ENCODE measurements at places on chromosomes 16 and 17.

DNA sequence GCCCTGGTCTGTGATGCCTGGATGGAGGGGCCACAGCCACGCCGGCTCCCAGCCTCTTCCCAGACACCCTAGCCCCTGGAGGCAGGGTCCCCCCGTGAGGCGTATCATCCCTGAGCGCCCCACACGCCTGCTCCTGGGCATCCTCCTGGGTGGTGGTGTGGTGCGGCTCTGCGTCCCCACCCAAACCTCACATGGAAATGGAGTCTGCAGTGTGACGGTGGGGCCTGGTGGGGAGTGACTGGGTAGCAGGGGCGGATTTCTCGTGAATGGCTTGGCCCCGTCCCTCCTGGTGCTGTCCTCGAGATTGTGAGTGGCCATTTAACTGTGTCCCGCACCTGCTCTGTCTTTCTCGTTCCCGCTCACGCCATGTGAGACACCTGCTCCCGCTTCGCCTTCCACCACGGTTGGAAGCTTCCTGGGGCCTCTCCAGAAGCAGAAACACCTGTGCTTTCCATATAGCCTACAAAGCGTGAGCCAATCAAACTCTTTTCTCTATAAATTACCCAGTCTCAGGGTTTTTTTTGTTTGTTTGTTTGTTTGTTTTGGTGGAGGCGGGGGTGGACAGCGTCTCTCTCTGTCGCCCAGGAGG is 5.9 kb upstream of the SSTR5 start:
- H3K4me3 ChIP-seq: no peak overlapping the region
- no peaks in the 10 kb centered on the region for H3K4me1 ChIP-seq
- no peaks in the 10 kb centered on the region for H3K36me3 ChIP-seq
- no peak overlapping the region for H3K27ac ChIP-seq
- no peak for DNase-seq
- H3K27me3 ChIP-seq: no peaks in the 10 kb centered on the region

DNA sequence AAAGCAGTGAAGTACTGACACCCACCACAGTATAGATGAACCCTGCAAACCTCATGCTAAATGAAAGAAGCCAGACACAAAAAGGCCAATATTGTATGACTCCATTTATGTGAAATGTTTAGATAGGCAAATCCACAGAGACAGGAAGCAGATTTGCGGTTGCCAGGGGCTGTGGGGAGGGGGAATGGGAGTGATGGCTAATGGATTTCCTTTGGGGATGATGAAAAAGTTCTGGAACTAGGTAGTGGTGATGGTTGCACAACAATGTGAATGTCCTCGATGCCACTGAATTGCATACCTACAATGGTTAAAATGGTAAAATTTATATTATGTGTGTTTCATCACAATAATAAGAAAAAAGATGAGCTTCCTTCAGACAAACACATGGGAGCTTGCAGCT is 28.4 kb upstream of the WFIKKN2 start:
- no peak for DNase-seq
- H3K4me3 ChIP-seq: no peak overlapping the region
- H3K36me3 ChIP-seq: no peaks in the 10 kb centered on the region
- H3K4me1 ChIP-seq: peaks cover 3% of the 10 kb centered on the region
- no peak overlapping the region for H3K27ac ChIP-seq
- H3K27me3 ChIP-seq: no peaks in the 10 kb centered on the region

DNA sequence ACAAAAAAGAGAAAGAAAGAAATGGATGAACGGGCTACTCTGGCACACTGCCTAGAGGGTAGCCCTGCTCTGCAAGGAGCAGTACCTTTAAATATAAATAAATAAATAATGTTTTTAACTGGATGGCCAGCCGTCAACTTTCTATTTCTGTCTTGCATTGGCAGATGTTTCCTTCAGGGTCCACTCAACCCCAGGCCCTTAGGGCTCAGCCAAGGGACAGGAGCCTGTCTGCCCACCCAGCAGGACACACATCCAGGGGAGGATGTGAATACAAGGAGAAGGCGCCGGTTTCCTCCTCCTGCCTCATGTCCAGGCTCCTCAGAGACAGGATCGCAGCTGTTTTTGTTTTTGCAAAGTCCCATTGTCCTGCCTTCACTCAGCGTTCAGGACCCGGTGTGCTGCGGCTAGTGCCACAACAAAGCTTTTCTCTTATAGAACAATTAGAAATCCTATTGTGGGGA is 22.6 kb downstream of the TTYH2 start:
- H3K4me1 ChIP-seq: no peaks in the 10 kb centered on the region
- no peak for DNase-seq
- H3K27ac ChIP-seq: no peak overlapping the region

GRCh38 chr17:27463235-27463677 is 7.0 kb downstream of the KSR1 start:
- no peaks in the 10 kb centered on the region for H3K27me3 ChIP-seq
- no peak for DNase-seq
- no peaks in the 10 kb centered on the region for H3K36me3 ChIP-seq
- H3K4me3 ChIP-seq: no peak overlapping the region
- peaks cover 2% of the 10 kb centered on the region for H3K4me1 ChIP-seq

DNA sequence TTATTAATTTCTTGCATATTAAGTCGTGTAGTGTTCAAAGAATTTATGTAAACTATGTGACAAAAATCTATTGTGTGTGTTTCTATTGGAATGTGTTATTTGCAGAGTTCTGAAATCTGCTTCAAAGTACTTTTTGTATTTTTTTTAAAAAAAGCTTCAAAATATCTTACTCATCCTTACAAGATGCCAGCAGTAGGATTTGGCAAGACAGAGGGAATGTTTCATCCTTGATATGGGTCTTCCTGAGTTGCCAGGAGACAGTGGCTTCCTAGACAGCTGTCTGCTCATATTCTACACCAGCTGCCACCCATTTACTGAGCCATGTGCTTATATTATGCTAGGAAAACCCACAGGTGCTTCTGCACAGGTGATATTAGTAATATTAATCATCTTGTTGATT is 36.4 kb downstream of the EFCAB5 start:
- DNase-seq: no peak
- H3K36me3 ChIP-seq: no peaks in the 10 kb centered on the region
- no peaks in the 10 kb centered on the region for H3K4me1 ChIP-seq
- H3K27ac ChIP-seq: no peak overlapping the region
- H3K4me3 ChIP-seq: no peak overlapping the region

GRCh38 chr16:2163211-2163881 is 7.8 kb downstream of the TRAF7 start:
- DNase-seq: no peak
- no peak overlapping the region for H3K27ac ChIP-seq
- H3K27me3 ChIP-seq: no peaks in the 10 kb centered on the region
- H3K4me1 ChIP-seq: peaks cover 12% of the 10 kb centered on the region
- no peak overlapping the region for H3K4me3 ChIP-seq
- no peaks in the 10 kb centered on the region for H3K36me3 ChIP-seq

DNA sequence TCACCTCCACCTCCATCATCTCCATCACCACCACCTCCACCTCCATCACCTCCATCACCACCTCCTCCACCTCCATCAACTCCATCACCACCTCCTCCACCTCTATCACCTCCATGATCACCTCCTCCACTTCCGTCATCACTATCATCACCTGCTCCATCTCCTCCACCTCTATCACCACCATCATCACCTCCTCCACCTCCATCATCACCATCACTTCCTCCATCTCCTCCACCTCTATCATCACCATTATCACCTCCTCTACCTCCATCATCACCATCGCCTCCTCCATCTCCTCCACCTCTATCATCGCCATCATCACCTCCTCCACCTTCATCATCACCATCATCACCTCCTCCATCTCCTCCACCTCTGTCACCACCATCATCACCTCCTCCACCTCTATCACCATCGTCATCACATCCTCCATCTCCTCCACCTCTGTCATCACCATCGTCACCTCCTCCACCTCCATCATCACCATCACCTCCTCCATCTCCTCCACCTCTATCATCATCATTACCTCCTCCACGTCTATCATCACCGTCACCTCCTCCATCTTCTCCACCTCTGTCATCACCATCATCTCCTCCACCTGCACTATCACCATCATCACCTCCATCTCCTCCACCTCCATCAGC is 27.0 kb downstream of the ADGRG5 start:
- no peak overlapping the region for H3K4me3 ChIP-seq
- no peaks in the 10 kb centered on the region for H3K4me1 ChIP-seq
- no peak for DNase-seq
- H3K36me3 ChIP-seq: no peaks in the 10 kb centered on the region
- H3K27me3 ChIP-seq: no peaks in the 10 kb centered on the region

GRCh38 chr17:45722161-45722560 is 62.0 kb upstream of the CRHR1 start:
- DNase-seq: no peak
- no peaks in the 10 kb centered on the region for H3K27me3 ChIP-seq
- H3K36me3 ChIP-seq: no peaks in the 10 kb centered on the region
- no peaks in the 10 kb centered on the region for H3K4me1 ChIP-seq

DNA sequence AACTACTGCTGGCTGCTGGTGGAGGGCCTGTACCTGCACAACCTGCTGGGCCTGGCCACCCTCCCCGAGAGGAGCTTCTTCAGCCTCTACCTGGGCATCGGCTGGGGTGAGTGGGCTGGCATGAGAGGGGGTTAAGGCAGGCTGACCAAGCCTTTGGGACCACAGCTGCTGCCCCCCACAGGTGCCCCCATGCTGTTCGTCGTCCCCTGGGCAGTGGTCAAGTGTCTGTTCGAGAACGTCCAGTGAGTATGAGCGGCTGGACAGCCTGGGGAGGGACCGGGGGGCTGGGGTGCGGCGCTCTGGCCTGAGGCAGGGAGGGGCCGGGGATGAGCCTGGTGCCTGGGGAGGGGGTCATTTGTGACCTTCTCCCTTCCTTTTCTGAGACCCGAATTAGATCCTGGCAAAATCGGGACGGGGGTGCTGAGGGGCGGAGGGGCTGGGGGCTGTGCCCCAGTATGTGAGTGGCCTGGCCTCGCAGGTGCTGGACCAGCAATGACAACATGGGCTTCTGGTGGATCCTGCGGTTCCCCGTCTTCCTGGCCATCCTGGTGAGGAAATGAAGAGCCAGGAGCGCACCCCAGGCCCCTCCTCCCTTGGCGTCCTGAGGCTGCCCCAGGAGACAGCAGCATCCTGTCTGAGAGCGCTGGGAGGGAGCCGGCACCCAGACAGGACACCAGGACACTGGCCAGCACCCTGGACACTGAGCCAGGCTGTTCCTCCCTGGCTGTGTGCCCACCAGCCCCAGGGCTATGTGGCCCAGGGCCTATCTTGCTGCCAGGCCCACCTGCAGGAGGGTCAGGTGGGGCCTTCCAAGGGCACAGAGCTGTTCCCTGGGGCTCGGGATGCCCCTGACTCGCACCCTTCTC is 8.0 kb downstream of the GCGR start:
- no peaks in the 10 kb centered on the region for H3K36me3 ChIP-seq
- H3K27ac ChIP-seq: no peak overlapping the region
- no peaks in the 10 kb centered on the region for H3K27me3 ChIP-seq
- no peak for DNase-seq

DNA sequence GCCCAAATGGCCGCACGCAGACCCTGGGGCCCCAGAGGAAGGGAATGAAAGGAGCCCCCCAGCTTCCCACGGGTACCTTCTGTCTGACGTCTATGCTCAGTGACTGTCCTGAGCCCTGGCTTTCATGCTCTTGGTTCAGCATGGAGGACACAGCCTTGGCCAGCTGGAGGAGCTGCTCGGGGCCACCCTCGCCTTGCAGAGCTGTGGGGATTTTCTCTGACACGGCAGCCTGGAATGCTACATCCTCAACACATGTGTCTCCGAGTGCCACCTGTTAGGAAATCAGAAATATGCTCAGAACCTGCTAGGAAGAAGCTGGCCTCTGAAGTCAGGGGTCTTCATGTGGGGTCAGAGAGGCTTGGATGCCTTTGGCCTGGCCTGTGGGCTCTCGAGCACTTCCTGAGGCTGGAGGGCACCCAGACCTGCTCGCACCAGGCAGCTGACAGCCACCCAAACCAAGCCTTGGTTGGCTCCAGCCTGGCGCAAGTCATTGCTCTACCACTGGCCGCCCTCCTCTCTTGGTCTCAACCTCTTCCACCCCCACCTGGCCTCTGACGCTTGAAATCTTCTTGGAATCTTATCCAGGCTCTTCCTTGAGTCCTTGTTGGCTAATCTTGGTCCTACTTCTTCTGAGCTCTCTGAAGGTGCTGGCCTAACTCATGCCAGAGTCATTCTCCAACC is 63.7 kb upstream of the BCO1 start:
- no peaks in the 10 kb centered on the region for H3K36me3 ChIP-seq
- no peaks in the 10 kb centered on the region for H3K4me1 ChIP-seq
- DNase-seq: no peak

- no peaks in the 10 kb centered on the region for H3K4me1 ChIP-seq
- H3K27me3 ChIP-seq: no peaks in the 10 kb centered on the region
- no peak overlapping the region for H3K27ac ChIP-seq
- no peak overlapping the region for H3K4me3 ChIP-seq
Measured at GRCh38 chr17:3683054-3683511, 12.9 kb downstream of the P2RX5 start.

- H3K36me3 ChIP-seq: no peaks in the 10 kb centered on the region
- no peak overlapping the region for H3K4me3 ChIP-seq
- no peak overlapping the region for H3K27ac ChIP-seq
- no peaks in the 10 kb centered on the region for H3K27me3 ChIP-seq
- H3K4me1 ChIP-seq: no peaks in the 10 kb centered on the region
Measured at GRCh38 chr16:66026211-66026610, 340.3 kb upstream of the CDH5 start.

GRCh38 chr17:66831383-66832210 is 3.3 kb upstream of the CACNG5 start:
- no peak overlapping the region for H3K27ac ChIP-seq
- no peaks in the 10 kb centered on the region for H3K27me3 ChIP-seq
- no peak for DNase-seq
- no peaks in the 10 kb centered on the region for H3K4me1 ChIP-seq
- no peak overlapping the region for H3K4me3 ChIP-seq

GRCh38 chr17:36975922-36976515 is 27.3 kb downstream of the AATF start:
- no peak overlapping the region for H3K27ac ChIP-seq
- DNase-seq: no peak
- H3K4me3 ChIP-seq: no peak overlapping the region
- no peaks in the 10 kb centered on the region for H3K27me3 ChIP-seq
- H3K36me3 ChIP-seq: no peaks in the 10 kb centered on the region
- no peaks in the 10 kb centered on the region for H3K4me1 ChIP-seq

- H3K4me3 ChIP-seq: no peak overlapping the region
- H3K36me3 ChIP-seq: no peaks in the 10 kb centered on the region
- H3K27me3 ChIP-seq: no peaks in the 10 kb centered on the region
Measured at GRCh38 chr16:87570938-87571867, 31.1 kb upstream of the JPH3 start.

- H3K27ac ChIP-seq: no peak overlapping the region
- DNase-seq: no peak
- no peaks in the 10 kb centered on the region for H3K27me3 ChIP-seq
- no peak overlapping the region for H3K4me3 ChIP-seq
Measured at GRCh38 chr17:59607061-59607460, 12.6 kb upstream of the CLTC start.
